GM20000 (cell line): ENCODE measurements at places on chromosomes 1 and 21.

DNA sequence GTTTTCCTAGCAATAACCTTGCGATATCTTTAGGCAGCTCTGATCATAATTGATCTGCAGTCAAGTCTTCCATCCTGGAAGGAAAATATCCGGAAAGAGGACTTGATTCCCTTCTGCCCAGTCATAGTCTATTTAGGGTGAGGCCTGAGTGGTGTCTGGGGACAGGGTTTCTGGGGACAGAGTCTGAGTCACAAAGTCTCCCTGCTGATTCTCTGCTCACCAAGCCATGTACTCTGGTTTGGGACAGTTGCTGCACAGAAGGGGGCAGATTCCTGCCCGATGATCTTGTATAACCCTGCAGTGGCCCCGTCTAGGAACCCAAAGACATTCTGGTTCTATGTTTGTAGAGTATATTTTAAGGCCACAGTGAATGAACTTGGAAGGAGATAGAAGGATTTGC is 178.8 kb downstream of the KCNJ6 start:
- DNase-seq = no peak

DNA sequence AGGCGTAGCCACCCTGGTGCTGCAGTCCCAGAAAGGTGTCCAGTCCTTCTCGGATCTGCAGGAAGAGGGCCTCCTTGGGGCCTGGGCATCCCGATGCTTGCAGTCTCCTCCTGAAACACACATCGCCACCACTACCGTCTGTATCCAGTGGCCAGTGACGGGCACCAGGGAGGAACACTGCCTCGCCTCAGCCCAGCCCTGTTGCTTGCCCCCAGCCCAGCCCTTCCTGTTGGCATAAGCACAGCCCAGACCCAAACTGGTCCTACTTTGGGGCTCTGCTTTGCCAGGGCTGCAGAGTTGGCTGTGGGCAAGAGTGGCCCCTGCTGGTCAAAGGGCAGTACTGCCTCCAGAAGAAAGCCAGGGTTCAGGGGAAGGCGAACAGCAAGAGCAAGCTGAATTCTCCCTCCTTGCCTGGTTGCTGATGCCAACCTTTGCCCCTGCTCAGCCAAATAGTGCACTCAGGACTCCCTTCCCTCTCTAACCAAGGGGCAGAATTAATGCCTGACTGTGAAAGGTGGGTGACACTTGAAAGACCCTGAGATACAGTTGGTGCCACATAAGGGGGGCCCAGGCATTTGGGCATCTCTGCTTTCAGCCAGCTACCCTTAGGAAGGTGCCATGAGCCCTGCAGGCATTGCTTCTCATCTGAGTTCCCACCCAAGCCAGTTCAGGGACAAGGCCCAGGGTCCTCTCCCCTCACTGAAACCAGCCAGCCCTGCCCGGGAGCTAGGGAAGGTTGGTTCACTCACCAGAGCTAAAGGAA is 11.1 kb upstream of the ARHGEF2 start:
- peak; percentile 74 for DNase-seq

GRCh38 chr21:43600642-43601402 is 58.5 kb downstream of the HSF2BP start:
- DNase-seq = no peak

DNA sequence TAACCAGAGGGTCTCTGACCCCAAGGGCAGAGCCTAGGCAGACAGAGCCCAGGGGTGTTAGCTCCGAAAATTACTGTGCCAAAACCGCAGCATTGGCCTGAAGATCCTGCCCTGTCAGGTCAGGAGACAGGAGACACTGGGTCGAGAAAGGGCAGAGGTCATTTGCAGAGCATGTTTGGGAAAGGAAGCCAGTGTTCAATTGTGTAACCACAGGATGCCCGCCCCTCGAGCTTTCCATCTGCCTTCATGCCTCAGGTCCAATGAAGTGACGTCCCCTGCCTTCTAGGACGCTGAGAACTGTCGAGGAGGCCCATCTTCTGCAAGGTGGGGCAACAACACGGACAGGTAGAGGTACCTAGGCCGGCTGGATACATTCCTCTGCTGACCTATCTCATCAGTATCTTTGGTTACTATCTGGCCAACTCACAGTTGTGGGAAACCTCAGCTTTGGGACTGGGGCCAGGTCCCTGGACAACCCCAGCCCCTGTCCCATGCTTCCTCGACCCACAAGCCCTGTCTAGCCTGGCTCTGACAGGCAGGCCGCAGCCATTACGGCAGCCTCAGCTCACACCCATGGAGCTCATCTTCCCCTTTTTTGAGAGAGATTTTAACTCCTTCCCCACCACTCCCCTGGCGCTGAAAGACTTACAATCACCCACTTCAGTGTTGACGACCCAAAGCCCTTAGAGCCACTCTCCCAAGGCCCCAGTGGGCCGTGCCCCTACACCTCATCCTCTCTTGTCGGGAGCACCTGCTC is 1.3 kb downstream of the ARL8A start:
- DNase-seq = peak; percentile 59

DNA sequence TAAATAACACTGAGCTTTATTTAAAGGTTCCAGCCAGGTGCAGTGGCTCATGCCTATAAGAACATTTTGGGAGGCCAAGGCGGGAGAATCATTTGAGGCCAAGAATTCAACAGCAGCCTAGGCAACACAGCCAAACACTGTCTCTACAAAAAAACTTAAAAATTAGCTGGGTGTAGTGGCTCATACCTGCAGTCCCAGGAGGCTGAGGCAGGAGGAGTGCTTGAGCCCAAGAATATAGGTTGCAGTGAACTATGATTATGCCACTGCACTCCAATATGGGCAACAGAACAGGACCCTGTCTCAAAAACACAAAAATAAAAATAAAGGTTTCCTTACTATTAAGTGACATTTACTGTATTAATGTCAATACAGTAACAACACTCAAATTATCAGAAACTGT is 2.1 kb downstream of the TAF12 start:
- no peak for DNase-seq

GRCh38 chr1:119590393-119590792 is 57.7 kb downstream of the ZNF697 start:
- DNase-seq = no peak

- no peak for DNase-seq
Observed at GRCh38 chr1:121517586-121518230, 332.9 kb downstream of the SRGAP2C start.

- DNase-seq = no peak
Observed at GRCh38 chr1:232308616-232309015, 321.3 kb downstream of the SIPA1L2 start.

- no peak for DNase-seq
Observed at GRCh38 chr1:214506972-214507431, 44.4 kb downstream of the PTPN14 start.

DNA sequence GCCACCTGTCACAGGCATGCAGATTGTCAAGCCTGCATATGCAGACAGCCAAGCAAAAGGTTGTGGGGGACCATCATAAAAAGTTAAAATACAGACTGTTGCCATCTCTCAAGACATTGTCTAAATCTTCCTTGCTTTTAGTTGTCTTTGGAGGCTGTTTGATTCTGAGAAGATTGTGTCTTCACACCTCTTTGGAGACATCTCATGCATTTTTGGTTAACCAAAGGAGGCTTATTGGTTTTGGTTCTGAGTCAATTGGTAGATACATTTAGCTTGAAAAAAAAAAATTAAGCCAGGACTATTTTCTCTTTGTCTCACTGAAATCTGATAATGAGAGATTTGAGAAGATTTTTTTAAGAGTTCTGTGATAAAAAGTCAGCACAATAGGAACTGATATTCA is 217.6 kb downstream of the LYPLAL1 start:
- no peak for DNase-seq

DNA sequence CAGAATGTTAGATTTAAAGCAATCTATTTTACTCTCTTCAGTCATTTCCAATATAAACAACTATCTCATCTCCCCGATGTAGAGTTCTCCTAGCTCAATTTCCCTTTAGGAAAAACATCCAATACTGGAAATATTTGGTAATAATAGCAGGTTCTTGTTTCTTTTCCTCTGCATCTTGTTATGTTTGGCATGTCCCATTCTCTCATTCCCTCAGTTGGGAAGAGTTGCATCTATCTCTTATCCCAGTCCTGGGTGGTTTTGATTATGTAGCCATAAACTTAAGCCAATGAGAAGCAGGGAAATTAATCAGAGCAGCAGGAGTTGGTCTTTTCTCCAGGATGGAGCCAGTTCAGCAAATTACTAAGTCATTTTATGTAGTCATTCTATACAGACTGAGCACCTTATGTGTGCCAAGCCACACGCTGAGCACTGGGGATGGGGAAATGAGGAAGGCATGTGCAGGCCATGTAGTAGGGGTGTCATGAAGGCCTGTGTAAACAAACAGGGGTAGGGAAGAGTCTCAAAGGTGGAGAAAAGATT is 418.2 kb upstream of the NFIA start:
- DNase-seq = no peak

- no peak for DNase-seq
Observed at GRCh38 chr1:112396653-112397471, 848 bp downstream of the CTTNBP2NL start.

DNA sequence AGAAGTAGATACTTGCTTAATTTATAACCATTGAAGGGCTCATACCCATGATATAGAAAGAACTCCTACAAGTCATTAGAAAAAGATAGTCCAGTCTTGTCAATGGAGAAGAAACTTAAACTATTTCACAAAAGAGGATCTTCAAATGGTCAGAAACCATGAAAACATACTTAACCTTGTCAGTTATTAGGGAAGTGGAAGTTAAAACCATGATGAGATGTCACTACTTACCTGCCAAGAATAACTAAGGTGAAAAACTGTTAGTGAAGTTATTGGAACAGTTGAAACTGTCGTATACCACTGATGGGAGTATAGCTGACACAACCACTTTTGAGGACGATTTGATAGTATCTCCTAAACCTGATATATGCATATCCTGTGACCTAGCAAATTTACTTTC is 46.8 kb downstream of the OSBPL9 start:
- DNase-seq = no peak

DNA sequence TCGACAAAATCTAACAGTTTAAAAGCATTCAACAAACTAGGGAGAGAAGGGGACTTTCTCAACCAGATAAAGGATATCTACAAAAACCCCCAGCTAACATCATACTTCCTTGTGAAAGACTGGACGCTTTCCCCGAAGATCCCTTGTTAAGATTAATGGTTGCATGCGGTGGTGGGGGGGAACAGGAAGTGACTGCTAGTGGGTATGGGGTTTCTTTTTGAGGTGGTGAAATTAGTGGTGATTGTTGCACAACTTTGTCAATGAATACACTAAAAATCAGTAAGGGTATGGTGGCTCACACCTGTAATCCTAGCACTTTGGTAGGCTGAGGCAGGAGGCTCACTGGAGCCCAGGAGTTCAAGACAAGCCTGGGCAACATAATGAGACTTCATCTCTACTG is 26.9 kb upstream of the EYA3 start:
- DNase-seq = no peak

- DNase-seq = no peak
Observed at GRCh38 chr1:160069460-160070231, at the start of gene KCNJ10. TSS of gene KCNJ10 (minus strand) at chr1:160070160. CDS start at chr1:160042532, 27,628 bp downstream.

GRCh38 chr1:52876843-52877242 is 34.3 kb downstream of the ZYG11A start:
- no peak for DNase-seq

GRCh38 chr1:53590531-53591515 is 131.6 kb downstream of the DMRTB1 start:
- no peak for DNase-seq

DNA sequence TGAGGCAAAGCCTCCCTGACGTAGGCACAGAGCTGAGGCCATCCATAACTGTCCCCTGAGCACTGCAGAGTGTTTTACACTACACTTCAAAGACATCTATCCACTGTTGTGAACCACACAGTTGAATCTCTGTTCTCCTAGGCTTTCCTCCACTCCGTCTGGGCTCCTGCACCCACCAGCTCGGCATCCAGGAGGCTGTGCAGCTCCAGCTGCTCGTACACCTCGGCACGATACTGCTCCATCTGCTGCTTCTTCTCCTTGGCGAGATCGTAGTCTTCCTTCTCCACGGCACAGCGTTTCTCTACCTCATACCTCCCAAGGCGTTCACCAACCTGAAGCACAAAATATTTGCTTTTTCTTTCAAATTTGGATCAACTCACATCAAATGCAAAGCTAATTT is 18.2 kb downstream of the CEP104 start:
- no peak for DNase-seq

GRCh38 chr1:12604114-12604874 is 13.7 kb downstream of the DHRS3 start:
- DNase-seq = no peak

- DNase-seq = no peak
Observed at GRCh38 chr1:218414060-218414728, 69.1 kb downstream of the TGFB2 start.

- no peak for DNase-seq
Observed at GRCh38 chr1:45348966-45349677, 8.9 kb upstream of the MUTYH start.

DNA sequence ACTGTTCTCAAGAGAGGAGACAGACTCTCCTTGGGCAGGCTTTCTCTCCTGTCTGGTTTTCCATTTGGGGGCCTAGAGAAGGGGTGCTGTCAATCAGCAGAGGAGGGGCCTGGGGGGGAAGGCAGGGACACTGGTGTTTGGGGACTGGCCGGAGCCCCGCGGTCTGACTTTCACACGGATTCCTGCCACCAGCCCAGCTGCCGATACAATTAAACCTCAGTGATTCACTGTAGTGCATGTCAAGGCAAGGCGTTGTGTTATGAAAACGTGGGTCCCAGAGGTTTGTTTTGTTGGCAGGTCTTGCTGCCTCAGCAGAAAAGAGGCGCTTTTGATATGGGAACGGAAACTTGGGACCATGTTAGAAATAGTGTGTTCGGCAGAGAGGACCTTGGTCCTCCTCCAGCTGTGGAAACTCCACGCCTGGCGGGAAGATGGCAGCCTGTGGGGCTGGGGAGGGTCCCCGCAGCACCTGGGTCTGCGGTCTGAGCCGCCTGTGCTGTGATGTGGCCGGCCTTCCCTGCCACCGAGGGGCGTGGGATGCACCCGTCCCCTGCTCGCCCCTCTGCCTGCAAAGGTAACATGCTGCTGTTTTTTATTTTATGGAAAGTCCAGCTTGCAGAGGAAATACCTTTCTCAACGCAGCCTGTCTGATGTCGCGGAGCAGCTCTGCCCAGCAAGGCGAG is 47.6 kb downstream of the SPSB1 start:
- no peak for DNase-seq

GRCh38 chr1:110266834-110267233 is 56.7 kb downstream of the KCNC4 start:
- DNase-seq = no peak

DNA sequence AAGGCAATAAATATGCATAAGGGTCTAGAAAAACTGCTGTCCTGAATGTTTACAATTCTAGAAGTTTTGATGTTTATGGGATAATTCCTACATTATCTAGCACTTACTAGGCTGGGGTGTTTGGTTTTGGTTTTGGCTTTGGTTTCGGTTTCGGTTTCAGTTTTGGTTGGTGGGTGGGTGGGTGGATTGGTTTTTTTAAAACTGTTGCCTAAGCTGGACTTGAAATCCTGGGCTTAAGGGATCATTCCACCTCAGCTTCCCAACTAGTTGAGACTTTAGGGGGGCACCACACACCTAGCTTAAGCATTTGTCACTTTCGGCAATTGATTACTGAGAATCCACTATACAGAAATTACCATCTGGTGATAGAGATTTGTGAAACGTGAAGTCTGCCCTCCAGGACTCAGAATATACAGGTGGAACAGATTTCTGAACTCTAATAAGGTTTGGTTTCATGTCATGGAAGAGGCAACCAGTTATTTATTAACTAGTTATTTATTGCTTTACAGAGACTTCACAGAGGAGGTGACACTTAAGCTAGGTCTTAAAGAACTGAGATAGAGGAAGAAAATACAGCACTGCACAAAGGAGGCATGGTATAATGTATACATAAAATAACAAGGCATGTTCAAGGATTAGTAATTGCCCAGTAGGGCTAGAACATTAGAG is 69.6 kb downstream of the PIK3R3 start:
- DNase-seq = no peak

- DNase-seq = no peak
Observed at GRCh38 chr21:37369307-37369854, 2.8 kb downstream of the DYRK1A start.
